ENCODE measurements at places on chromosomes 3 and 15. TPM values are rescaled to one million over a fixed set of nuclear protein-coding genes. Genes with fewer than 3 reads are reported as not detected.

The EXD1 gene
- not detected for total RNA-seq

The GOLGA8N gene
- 0.82 TPM for total RNA-seq

The CLDN16 gene
- not detected for total RNA-seq

The ARMC8 gene
- total RNA-seq = 47.7 TPM

The TNNC1 gene
- total RNA-seq = 2.3 TPM

The DAZL gene
- total RNA-seq = 0.18 TPM

The KBTBD8 gene
- 21.9 TPM for total RNA-seq

The IL5RA gene
- total RNA-seq = 0.70 TPM

The POPDC2 gene
- total RNA-seq = 2.2 TPM

The MAGEL2 gene
- total RNA-seq = not detected

- H3K4me3 ChIP-seq = no peak overlapping the region
Measured at GRCh38 chr3:67419779-67420178, 234.6 kb downstream of the SUCLG2 start.

- no peak overlapping the region for H3K4me3 ChIP-seq
- H3K27ac ChIP-seq = no peak overlapping the region
- H3K36me3 ChIP-seq = no peaks in the 10 kb centered on the region
- no peaks in the 10 kb centered on the region for H3K4me1 ChIP-seq
- peaks cover 2% of the 10 kb centered on the region for H3K27me3 ChIP-seq
Measured at GRCh38 chr3:182698078-182698477, 95.2 kb upstream of the ATP11B start.

DNA sequence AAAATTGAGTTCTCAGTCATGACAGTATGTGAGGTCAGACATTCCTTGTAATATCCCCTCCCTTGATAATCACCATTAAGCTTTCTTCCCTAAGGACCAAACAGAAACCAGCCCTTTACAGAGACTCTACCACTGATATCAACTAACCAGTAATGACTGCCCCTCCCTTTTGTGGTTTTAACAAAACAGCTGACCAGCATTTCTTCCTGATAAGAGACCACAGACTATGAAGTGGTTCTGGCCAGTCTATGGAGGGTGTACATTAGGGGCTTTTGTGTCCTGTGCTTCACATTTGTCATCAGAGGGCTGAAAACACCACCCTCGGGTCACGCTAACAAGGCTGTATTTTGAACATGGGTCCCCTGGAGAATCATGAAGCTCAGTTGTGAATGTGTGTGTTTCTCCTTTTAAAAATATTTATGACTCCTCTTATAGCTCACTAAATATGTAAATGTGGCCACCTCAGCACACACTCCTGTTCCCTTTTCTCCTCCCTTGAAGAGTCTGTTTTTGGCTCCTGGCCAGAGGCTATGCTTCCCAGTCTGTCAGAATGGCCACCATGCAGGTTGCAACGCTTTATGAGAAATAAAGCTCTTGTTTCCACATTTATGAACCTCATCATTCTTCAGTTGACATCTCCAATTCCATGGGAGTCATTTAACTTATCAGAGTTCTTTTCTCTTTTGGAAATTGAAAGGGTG, 239.3 kb downstream of the CPNE4 start:
- no peak overlapping the region for H3K4me3 ChIP-seq
- H3K27me3 ChIP-seq = no peaks in the 10 kb centered on the region
- DNase-seq = no peak
- H3K4me1 ChIP-seq = no peaks in the 10 kb centered on the region
- no peak overlapping the region for H3K27ac ChIP-seq

DNA sequence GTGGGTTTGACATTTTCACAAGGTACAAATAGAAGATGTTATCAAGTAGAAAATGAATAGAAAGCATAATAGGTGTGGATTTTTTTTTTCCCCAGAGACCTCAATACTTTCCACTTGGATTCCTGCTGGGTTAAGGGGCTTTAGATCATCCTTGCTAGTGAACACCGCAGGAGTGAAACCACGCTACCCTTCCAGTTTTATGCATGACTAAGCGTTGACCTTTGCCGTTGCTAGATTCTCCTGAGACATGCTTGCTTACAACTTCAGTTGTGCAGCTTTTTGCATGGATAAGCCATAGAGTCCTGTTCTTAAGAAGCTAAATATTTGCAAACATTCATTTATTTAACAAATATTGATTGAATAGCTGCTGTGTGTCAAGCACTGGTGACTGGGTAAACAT, 299.7 kb upstream of the LMCD1 start:
- no peaks in the 10 kb centered on the region for H3K27me3 ChIP-seq
- H3K27ac ChIP-seq = no peak overlapping the region
- no peaks in the 10 kb centered on the region for H3K4me1 ChIP-seq
- no peak overlapping the region for H3K4me3 ChIP-seq
- no peaks in the 10 kb centered on the region for H3K36me3 ChIP-seq

DNA sequence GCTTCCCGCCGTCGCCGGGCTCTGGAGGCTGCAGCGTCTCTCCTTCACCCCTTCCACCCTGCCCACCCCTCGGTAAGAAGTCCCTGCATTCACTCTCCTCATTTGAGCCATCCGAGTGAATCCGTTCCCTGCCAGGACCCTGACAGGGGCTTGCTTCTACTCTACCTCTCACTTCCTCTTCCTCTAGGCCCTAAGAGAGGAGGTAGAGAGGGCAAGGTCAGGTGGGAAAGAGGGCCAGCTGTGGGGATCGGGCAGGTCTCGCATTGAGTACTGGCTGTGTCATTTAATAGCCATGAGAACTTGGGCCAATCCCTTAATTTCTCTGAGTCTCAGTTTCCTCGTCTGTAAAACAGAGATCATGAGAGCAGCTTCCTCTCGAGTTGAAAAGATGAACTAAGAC, 283.6 kb downstream of the UACA start:
- DNase-seq = no peak

DNA sequence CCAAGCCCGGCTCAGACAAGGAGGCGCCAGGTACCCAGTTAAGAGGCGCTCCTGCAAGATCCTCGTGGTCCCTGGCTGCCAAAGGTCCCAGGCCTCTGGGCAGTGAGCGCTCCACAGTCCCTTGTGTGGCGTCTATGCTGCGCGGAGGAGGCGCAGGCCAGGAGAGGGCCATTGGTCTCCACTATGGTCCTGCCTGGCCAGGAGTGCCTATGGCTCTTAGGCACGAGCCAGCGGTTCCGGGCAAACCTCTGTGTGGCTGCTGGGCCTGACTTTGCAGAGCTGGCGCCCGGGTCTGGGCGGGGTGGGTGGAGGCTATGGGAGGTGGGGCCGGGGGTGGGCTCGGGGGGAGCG, 660 bp upstream of the ADAMTSL3 start:
- H3K27me3 ChIP-seq = peaks cover 4% of the 10 kb centered on the region
- no peak overlapping the region for H3K27ac ChIP-seq
- no peaks in the 10 kb centered on the region for H3K36me3 ChIP-seq
- H3K4me1 ChIP-seq = no peaks in the 10 kb centered on the region
- no peak overlapping the region for H3K4me3 ChIP-seq

- H3K27ac ChIP-seq = no peak overlapping the region
- H3K36me3 ChIP-seq = no peaks in the 10 kb centered on the region
- no peak for DNase-seq
- no peaks in the 10 kb centered on the region for H3K4me1 ChIP-seq
- H3K27me3 ChIP-seq = no peaks in the 10 kb centered on the region
- H3K4me3 ChIP-seq = no peak overlapping the region
Measured at GRCh38 chr3:62723914-62724217, 151.3 kb downstream of the CADPS start.

- no peak for DNase-seq
- no peak overlapping the region for H3K4me3 ChIP-seq
- H3K4me1 ChIP-seq = no peaks in the 10 kb centered on the region
- H3K27ac ChIP-seq = no peak overlapping the region
- H3K36me3 ChIP-seq = no peaks in the 10 kb centered on the region
- H3K27me3 ChIP-seq = no peaks in the 10 kb centered on the region
Measured at GRCh38 chr3:141996437-141996836, 120.0 kb downstream of the ATP1B3 start.

DNA sequence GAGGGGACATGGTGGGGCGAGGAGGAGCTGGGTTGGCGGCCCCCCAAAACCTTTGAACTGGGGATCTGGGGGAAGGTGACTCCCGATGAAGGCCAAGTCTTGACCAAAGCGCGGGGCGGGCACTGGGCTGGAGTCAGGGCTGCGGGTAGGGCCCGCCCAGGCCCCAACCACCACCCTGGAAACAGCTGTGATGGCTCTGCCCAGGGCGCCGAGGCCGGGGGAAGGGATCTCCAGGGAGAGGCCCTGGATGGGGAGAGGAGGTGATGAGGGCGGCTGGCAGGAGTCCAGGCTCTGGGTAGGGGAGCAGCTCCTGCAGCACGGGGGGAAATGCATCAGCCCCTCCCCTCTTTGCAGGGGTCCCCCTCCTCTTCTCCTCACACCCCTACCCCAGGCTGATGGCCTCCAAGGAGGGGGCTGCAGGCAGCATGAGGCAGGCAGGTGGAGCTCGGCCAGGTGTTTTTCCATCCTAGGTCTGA, 5.9 kb upstream of the C15orf39 start:
- DNase-seq = no peak
- peaks cover 15% of the 10 kb centered on the region for H3K4me1 ChIP-seq
- no peaks in the 10 kb centered on the region for H3K27me3 ChIP-seq
- no peak overlapping the region for H3K27ac ChIP-seq
- no peak overlapping the region for H3K4me3 ChIP-seq
- H3K36me3 ChIP-seq = no peaks in the 10 kb centered on the region

DNA sequence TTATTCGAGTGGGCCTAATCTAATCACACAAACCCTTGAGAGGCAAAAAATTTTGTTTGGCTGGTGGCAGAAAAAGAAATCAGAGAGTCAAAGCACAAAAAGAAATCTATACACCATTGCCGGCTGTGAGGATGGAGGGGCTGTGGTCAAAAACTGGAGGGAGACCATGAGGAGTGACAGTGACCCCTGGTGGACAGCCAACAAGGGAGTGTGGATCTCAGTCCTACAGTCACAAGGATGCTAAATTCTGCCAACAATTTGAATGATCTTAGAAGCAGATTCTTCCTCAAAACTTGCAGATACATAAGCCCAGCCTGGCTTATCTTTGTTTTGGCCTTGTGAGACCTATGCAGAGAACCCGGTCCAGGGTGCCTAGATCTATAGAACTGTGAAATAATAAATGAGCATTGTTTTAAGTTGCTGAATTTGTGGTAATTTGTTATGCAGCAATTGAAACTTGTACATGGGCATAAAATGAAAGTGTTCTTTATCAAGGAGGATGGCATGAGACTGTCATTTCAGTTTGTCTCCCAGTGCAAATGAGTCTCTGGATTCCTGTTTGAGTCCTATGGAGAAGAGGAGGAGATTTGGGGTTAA, 103.0 kb upstream of the ARHGEF26 start:
- H3K36me3 ChIP-seq = no peaks in the 10 kb centered on the region
- no peak overlapping the region for H3K4me3 ChIP-seq
- H3K4me1 ChIP-seq = no peaks in the 10 kb centered on the region
- DNase-seq = no peak
- no peaks in the 10 kb centered on the region for H3K27me3 ChIP-seq
- no peak overlapping the region for H3K27ac ChIP-seq

DNA sequence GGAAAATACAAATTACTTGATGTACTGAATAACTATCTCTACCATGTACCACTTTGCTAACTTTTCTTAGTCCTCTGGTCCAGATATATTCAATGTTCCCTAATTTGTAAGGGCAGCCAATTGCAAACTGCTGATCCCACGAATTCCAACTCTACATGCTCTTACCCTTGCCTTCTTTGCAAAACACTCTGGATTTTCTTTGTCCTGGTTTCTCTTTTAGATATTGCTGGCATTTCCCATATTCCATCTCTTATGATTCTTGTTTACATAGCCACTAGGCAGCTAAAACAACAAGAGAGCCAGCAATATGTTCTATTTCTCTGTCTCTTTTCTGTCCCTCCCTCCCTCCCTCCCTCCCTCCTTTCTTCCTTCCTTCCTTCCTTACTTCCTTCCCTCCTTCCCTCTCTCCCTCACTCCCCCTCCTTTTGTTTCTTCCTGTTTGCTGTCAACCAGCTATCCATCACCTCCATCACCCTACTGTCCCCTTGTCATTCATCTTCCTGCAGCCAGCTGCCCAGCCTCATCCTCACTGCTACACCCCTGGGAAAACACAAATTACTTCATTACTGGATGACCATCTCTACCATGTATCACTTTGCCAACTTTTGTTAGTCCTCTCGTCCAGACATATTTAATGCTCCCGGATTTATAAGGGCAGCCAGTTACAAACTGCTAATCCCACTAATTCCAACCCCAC, 33.8 kb downstream of the SETMAR start:
- H3K4me3 ChIP-seq = no peak overlapping the region
- H3K36me3 ChIP-seq = no peaks in the 10 kb centered on the region
- H3K27ac ChIP-seq = no peak overlapping the region
- no peaks in the 10 kb centered on the region for H3K27me3 ChIP-seq
- DNase-seq = no peak
- H3K4me1 ChIP-seq = no peaks in the 10 kb centered on the region

GRCh38 chr3:64563751-64564150, 124.0 kb downstream of the ADAMTS9 start:
- no peak overlapping the region for H3K4me3 ChIP-seq
- no peak for DNase-seq

GRCh38 chr3:185823078-185824044, 1.5 kb downstream of the IGF2BP2 start:
- H3K4me1 ChIP-seq = peaks cover 5% of the 10 kb centered on the region
- H3K36me3 ChIP-seq = no peaks in the 10 kb centered on the region
- peak; percentile 13 for DNase-seq
- H3K4me3 ChIP-seq = peak overlapping the region; percentile 41

DNA sequence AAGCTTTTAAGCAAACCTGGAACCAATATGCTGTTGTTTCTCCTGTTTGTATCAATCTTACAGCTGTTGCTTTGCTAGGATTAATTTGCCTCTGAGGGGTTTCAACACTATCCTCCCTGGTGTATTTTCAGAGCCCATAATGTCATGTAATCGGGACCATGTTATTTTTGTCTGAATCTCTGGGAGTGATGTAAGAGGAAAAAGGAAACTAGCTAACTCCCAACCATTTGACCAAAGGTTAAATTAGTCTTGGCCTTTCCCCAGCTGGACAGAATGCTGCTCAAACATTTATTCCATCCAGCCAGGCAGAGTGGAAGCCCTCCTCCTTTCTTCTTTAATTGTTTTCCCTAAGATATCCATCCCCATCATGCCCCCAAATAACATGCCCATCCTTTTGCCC, 142.2 kb downstream of the ALDH1A2 start:
- no peaks in the 10 kb centered on the region for H3K27me3 ChIP-seq
- DNase-seq = no peak
- H3K4me1 ChIP-seq = no peaks in the 10 kb centered on the region
